Stimulated activated CD8-positive, alpha-beta memory T cell treated with anti-CD3 and anti-CD28 coated beads, Interleukin-2, amount 100 ng/mL, for 48 hours (primary cell): ENCODE measurements at places on chromosomes 12 and 14.

- DNase-seq: no peak
Observed at GRCh38 chr14:99479160-99479905, 1.3 kb downstream of the SETD3 start.

GRCh38 chr12:114547636-114548035 lies 136.3 kb downstream of the TBX3 start:
- no peak for DNase-seq

- DNase-seq: no peak
Observed at GRCh38 chr14:101518611-101519473, 42.5 kb upstream of the DIO3 start.

DNA sequence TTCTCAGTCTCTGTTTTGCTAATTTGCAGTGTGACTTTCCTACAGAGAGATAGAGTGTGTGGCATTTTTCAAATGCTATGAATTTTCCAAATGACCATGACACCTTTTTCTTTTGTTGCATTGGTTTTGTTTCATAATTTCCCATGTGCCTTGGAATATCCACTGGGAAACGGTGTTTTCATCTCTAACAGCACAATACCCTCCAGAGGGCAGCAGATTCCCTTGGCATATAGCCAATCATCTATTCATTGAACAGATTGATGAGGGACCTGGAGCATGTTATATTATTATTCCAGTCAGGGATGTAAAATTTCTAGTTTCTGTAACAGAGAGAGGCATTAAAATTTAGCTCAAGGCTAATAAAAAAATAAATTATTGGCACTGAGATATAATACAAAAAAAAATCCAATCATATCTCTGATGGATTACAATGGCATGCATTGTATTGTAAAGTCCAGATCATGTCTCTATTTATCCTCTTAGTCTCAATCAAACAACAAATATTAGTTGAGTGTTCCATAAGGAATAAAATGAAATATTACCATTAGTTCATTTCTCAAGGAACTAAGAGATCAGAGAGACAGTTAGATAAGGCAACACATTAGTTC lies 29.6 kb upstream of the NTN4 start:
- DNase-seq: no peak

- no peak for DNase-seq
Observed at GRCh38 chr14:29799464-29800095, 128.1 kb downstream of the PRKD1 start.

DNA sequence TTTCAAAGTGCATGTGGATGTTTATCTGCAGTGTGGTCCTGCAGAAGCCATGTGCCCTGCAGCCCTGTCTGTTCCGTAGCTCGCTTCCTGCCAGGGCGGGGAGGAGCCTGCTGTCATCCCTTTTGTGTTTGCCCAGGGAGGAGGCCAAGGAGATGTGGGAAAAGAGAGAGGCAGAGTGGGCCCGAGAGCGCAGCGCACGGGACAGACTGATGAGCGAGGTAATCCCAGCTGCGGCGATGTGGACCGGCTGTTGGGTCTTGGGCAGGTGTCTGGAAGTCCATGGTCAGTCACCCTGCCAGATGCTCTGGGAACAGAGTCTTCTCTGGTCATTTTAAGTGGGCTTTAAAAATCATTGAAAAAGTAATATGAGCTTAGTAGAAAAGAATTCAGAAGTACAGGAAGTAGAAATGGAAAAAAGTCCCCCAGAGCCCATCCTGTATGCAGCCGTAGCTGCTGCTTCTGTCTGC lies 12.8 kb downstream of the TCHP start:
- no peak for DNase-seq

DNA sequence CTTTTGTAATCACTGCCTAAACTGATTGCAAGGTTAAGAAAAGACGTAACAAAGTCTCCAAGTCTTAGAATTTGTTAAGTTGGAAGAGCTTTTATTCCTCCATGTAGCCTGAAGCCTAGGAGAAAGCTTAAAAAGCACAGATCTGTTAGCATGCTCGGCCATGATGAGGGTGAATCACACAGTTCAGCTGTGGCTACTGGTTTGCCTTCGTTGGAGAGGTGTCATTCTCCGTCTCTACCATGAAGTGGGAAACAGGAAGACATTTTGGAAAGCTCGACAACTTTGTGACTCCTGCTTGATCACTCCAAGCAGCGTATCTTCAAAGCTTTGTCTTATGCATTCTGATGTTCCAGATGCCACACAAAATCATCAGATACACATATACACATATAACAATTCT lies 27.1 kb downstream of the DCP1B start:
- DNase-seq: no peak

DNA sequence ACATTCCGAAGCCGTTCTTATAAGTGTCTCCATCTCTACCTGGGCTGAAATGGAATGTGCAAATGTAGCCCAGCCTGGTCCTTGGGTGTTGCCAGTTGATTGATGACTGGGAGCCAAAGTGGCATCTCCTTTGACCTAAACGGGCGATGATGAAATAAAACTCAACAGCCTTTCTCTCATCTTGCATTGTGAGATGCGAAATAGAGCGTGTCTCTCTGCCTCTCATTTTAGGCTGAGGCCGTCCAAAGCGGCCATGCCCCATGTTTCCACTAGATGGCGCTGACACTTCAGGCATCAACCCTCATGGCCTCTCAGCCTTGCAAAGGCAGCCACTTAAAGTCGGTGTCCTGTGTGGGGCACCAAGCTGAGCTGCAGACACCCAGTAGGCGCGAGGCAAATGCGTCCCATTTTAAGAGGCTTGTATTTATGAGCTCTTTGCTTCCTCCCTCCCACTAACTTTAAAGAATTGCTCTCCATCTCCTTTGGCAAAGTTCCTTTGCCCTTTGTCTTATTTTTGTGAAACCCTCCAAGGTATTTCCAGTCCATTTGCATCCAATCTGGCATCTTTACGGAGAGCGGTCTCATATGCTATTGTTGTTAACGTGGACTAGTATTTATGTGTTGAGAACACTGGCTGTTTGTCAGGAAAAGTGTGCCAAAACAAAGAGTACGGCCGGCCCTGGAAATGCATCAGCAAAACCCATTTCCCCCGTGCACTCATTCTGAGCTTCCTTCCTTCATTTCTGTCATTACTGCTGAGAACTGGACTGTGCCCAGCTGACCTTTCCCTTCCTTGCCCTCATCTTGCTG lies 25.0 kb downstream of the GPRC5A start:
- DNase-seq: peak; percentile 61

- no peak for DNase-seq
Observed at GRCh38 chr14:71523630-71524319, 408.5 kb upstream of the RGS6 start.

- DNase-seq: no peak
Observed at GRCh38 chr12:83005534-83006197, 319.0 kb downstream of the TMTC2 start.

DNA sequence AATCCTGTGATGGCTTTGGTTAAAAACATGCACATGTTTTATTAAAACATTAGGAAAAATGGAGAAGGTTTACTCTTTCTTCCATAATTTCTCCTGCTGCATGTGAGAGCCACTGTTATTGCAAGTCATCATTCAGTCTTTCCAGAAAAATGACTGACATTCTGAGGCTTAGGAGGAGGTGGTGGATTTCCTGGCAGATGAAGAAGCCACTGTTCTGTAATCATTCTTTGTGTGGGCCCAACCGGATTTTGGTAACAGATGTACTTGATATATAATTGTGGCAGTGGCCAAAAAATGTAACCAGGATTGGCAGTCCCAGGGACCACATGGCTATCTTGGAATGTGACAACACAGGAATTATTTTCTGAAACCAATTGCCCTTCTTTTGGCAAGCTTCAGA lies 120.2 kb downstream of the DAAM1 start:
- no peak for DNase-seq

- no peak for DNase-seq
Observed at GRCh38 chr12:11729008-11729407, 79.5 kb downstream of the ETV6 start.

DNA sequence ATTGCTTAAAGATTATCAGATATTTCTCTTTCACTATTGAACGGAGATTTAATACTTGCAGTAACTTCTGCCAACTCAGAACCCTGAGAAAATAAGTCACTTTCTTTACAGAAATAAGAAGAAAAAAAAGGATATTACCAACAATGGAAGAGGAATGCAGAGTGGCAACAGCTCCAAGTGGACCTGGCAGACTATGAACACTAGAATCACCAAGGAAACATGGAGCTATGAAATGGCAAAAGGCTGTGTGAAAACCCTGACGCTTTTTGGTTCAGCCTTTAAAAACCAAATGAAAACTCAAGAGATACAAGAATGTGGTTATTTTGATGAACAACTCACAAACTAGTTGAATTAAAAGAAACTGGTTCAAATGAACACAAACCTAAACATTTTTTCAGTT lies 17.7 kb downstream of the DTD2 start:
- no peak for DNase-seq

DNA sequence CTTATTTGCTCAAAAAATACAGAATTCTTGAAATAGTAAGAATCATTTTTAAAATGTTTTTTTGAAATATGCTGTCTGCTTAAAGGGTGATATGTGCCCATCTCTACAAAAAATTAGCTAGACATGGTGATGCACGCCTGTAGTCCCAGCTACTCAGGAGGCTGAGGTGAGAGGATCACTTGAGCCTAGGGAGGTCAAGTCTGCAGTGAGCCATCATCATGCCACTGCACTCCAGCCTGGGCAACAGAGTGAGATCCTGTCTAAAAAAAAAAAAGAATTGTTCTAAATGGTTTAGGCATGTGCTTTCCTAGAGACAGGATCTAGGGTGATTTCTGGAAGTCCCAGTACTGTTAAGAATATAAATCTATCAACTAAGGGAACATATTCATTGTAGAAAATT lies 75.6 kb upstream of the HECTD1 start:
- no peak for DNase-seq

DNA sequence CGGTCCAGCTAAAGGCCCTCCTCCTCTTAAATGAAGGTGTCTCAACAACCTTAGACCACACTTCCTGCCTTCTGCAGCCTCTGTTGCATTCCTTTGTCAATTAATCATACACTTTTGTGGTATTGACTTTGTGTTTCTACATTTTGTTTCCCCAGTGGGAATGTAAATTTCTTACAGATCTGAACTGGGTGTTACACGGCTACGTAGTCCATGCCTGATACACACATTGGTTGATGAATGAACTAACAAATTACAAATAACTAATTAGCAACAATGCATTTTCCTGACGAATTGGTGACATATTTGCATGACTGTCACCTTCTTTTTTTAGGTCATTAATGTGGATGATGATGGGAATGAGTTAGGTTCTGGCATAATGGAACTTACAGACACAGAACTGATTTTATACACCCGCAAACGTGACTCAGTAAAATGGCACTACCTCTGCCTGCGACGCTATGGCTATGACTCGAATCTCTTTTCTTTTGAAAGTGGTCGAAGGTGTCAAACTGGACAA lies 15.2 kb upstream of the CCT2 start:
- no peak for DNase-seq

- DNase-seq: no peak
Observed at GRCh38 chr12:100868487-100868886, 73.9 kb downstream of the ANO4 start.

- no peak for DNase-seq
Observed at GRCh38 chr12:6963016-6963731, 7.3 kb downstream of the PHB2 start.

DNA sequence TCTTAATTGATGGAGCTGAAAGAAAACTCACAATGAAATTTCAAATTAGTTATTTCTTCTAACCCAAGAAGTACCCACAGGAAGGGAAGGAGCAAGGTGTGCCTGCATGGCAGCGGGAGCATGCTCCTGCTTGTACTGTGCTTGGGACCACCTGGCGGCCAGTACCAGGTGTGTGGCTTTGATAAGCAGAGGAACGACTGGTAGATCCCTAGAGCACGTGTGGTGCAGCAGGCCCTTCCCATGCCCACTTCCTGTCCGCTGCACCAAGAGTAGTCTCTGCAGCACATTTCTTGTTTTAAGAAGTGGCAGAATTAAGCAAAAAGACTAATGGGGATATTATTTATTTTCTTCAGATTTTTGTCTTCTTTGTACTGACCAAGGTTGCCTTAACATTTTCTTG lies 122.3 kb upstream of the ATF1 start:
- no peak for DNase-seq

- no peak for DNase-seq
Observed at GRCh38 chr12:71865757-71866536, 26.4 kb downstream of the TBC1D15 start.

- no peak for DNase-seq
Observed at GRCh38 chr12:71160585-71160984, 2.8 kb upstream of the TSPAN8 start.

GRCh38 chr12:47267571-47267970 lies 187.8 kb upstream of the AMIGO2 start:
- no peak for DNase-seq

GRCh38 chr14:59239022-59239421 lies 50.6 kb downstream of the DAAM1 start:
- DNase-seq: no peak

- no peak for DNase-seq
Observed at GRCh38 chr12:78530100-78530765, 334.3 kb upstream of the SYT1 start.

DNA sequence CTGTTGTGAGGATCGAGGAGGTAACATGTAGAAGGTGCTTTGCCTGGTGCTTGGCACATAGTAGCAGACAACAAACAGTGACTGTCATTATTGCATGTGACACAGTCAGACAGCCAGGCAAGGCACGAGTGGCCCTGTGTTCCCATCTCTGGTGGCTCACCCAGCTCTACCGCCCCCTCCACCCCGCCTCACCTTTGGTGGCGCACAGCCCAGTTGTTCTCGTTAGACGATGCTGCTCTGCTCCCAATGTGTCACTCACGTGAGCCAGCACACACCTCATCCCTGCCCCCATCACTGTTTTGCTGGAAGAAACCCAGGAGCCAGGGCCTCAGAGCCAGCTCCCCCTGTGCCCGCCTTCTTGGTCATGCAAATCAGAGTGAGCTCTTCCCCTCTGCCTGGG lies 113.3 kb downstream of the CALM1 start:
- no peak for DNase-seq

DNA sequence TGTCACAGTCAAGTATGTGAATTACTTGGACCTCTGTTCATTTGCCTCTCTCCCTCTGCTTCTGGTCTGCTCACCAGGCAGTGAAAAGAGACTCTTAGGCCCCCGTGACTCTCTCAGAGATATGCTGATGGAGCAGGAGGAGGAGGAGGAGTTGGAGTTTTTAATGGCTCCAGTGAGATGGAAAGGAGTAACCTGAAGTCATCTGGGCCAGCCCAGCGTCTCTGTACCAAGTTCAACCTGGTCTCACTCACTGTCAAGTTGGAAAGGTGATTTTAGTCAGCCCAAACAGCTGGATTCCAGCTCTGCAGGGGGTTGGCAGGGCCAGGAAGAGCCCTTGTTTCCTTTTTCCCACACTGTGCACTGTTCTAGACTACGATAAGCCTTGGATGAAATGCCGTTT lies 48.6 kb downstream of the SH2B3 start:
- DNase-seq: no peak
